ENCODE measurements at places on chromosomes 3 and 15.

GRCh38 chr3:122627301-122627700 is 49.9 kb downstream of the PARP15 start:
- DNase-seq = no peak

GRCh38 chr3:23836536-23837230 is 30.9 kb downstream of the UBE2E1 start:
- DNase-seq = no peak

GRCh38 chr15:39631357-39631756 is 50.5 kb downstream of the THBS1 start:
- DNase-seq = no peak

- DNase-seq = no peak
Measured at GRCh38 chr3:130088061-130088460, 6.4 kb downstream of the ALG1L2 start.

All from cortex of kidney (tissue), 1 donor.